SK-MEL-5 (cell line): ENCODE measurements at places on chromosomes 2 and 18.

DNA sequence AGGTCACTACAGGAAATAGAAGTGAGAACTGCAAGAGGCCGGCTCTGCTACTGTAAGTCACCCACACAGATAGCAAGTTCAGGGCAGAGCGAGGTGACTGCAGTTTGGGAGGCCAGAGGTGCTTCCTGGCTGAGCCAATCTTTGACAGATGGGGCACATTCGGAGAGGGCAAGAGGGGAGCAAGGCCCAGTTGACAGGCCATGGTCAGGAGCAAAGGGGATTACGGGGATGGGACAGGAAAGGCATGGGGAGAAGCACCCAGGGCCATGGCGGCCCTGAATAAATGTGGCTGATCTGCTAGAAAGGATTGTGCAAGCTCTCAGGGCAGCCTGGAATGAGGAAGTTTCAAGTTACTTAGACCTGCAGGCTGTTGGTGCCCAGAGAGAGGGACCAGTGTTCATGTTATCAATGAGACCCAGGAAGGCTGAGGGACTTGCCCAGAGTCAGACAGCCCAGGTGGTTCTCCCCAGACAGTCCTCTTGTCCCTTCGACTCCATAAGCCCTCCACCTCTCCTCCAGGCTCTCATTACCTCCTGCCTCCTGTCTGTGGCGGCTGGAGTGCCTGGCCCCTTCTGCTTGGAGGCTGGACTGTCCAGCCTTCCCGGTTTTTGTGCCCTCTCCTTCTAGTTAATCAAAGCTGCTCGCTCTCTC, 123.3 kb downstream of the CTIF start:
- DNase-seq: no peak

DNA sequence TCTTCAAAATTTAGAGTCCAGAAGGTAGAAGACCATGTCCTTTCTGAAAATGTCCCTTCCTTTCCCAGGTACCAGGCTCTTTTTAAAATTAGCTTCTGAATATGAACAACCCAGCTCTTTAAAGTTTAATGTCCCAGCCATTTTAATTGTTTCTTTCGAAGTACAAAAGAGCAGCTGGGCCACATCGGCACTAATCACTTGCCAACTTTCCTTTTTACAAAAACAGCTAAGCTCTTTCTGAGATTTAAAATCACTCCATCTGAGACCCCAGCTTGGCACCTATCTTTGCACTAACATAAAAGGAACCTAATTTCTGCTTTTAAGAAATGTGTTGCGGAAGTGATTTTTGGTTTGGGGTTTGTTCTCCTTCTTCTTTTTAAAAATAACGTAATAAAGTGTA, 2.6 kb downstream of the BOD1L2 start:
- DNase-seq: no peak

DNA sequence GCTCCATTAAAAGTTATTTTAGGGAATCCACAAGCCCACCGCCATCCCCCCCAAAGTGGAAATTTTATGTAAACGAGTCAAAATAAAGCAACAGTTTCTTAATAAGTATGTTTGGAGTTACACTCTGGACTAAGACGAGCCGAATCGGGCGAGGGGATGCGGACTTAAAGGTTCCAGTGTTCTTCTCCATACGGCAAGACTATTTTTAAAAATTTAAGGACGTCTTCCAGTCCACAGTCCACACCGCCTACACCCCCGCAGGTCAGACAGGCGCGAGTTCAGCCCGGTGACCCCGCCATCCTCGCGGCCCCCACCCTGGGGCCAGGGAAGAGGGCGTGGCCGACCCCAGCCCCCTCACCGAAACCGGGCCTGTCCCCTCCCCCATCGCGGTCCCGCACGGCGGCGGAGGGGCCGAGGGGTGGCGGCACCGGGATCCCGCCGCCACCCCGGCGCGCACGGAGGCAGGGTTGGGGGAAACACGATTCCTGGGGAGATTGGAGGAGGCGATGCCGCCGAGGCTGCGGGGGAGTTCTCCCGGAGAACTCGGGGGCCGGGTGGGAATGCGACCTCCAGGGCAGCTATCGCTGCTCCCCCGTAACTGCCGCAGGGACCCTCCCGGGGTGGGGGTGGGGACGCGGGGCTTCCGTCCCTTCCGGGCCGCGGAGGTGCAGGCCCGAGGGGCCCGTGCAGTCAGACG, 24.5 kb upstream of the SMAD7 start:
- no peak for DNase-seq

- no peak for DNase-seq
These were observed 819 bp downstream of the TGIF1 start for GRCh38 chr18:3450799-3451182.

- DNase-seq: no peak
These were observed 52.1 kb upstream of the CNGA3 start for GRCh38 chr2:98293931-98294687.

GRCh38 chr2:158931572-158931971, 36.9 kb upstream of the TANC1 start:
- no peak for DNase-seq

DNA sequence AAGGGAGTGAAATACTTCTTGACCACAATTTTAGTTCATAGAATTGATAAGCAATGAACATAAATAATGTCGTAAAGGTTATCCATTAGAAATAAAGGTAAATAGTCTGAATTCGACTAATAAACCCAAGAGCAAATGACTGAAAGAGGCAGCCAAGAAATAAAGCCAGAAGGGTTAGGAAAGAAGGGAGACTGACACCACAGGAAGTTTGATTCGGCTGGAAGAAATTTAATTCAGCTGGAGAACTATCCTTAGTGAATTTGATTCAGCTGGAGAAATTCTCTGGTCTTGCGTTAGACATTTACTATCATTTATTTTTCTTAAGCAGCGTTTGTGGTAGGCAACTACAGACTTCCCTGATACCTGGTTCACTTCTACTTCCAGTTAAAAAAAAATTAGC, 429.6 kb downstream of the PID1 start:
- DNase-seq: no peak

GRCh38 chr18:31634331-31634713, 42.6 kb downstream of the TTR start:
- no peak for DNase-seq

GRCh38 chr2:10931710-10932255, 20.0 kb downstream of the KCNF1 start:
- no peak for DNase-seq

DNA sequence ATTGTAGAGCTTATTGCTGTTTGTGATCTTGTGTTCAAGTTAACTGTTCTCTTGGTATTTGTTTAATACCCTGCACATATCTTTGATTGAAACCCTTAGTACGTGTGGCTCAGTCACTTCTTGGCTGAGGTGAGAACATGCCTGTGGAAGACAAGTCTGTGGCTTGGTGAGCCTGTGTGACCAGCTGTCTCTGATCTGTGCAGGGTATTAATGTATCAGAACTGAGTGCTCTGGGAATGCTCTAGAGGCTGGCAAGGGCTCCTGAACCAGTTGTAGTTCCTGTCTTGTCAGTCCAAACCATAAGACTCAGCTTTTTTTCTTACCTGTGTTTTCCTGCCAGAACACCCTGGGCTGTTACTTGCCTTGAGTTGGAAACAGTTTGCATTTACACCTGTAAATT, 52.4 kb upstream of the EPHA4 start:
- DNase-seq: no peak
